Stimulated activated CD8-positive, alpha-beta memory T cell treated with anti-CD3 and anti-CD28 coated beads, Interleukin-7, amount 100 ng/mL, for 24 hours (primary cell): ENCODE measurements at places on chromosomes 6 and 20.

- no peak for DNase-seq
These were observed 223.7 kb upstream of the TSHZ2 start for GRCh38 chr20:52748285-52748932.

DNA sequence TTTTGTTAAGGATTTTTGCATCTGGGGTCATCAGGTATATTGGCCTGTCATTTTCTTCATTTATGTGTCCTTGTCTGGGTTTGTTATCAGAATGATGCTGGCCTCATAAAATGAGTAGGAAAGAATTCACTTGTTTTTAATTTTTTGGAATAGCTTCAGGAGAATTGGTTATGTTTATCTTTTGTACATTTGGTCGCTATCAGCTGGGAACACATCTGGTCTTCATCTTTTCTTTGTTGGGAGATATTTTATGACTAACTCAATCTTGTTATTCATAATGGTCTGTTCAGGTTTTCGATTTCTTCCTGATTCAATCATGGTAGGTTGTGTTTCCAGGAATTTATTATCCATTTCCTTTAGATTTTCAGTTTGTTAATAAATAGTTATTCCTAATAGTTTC is 207.5 kb upstream of the ASCC3 start:
- no peak for DNase-seq

- no peak for DNase-seq
These were observed 45.5 kb upstream of the RNF8 start for GRCh38 chr6:37308069-37308815.

DNA sequence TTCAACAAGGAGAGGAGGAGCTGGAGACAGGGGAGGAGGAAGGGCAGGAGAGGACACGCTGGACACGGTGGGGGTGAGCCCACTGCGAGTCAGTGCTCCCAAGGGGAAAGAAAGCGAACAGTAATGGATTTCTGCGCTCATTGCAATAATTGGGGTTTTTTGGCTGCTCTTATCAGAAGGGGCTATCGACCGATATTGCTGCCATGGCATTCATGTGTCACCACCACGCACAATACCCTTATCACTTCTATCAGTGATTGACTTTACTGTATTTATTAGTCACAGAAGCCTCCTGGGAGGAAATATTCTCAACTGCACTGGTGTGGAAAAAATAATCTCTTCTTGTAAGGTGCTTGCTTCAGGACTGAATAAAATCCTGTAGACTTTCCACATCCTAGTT is 55.8 kb downstream of the CEP43 start:
- DNase-seq, result no peak

- no peak for DNase-seq
These were observed 937 bp downstream of the ZNF318 start for GRCh38 chr6:43368259-43369160.
